Fibroblast of the aortic adventitia (primary cell): ENCODE measurements at places on chromosomes 3 and 15. TPM values are rescaled to one million over a fixed set of nuclear protein-coding genes. Genes with fewer than 3 reads are reported as not detected.

The XCR1 gene
- total RNA-seq, result not detected in 2 replicates

The IL5RA gene
- total RNA-seq, result 0.08 TPM in 1 of 2 replicates, not detected in the other

The KIF15 gene
- 0.98 and 17.1 TPM in 2 replicates for total RNA-seq

The CCR4 gene
- total RNA-seq, result under 0.01 TPM in 1 of 2 replicates, not detected in the other

The CPN2 gene
- not detected in 2 replicates for total RNA-seq
